Stimulated activated CD4-positive, alpha-beta T cell treated with anti-CD3 and anti-CD28 coated beads, Interleukin-15, amount 100 ng/mL, for 48 hours (primary cell): ENCODE measurements at places on chromosomes 16 and 17.

DNA sequence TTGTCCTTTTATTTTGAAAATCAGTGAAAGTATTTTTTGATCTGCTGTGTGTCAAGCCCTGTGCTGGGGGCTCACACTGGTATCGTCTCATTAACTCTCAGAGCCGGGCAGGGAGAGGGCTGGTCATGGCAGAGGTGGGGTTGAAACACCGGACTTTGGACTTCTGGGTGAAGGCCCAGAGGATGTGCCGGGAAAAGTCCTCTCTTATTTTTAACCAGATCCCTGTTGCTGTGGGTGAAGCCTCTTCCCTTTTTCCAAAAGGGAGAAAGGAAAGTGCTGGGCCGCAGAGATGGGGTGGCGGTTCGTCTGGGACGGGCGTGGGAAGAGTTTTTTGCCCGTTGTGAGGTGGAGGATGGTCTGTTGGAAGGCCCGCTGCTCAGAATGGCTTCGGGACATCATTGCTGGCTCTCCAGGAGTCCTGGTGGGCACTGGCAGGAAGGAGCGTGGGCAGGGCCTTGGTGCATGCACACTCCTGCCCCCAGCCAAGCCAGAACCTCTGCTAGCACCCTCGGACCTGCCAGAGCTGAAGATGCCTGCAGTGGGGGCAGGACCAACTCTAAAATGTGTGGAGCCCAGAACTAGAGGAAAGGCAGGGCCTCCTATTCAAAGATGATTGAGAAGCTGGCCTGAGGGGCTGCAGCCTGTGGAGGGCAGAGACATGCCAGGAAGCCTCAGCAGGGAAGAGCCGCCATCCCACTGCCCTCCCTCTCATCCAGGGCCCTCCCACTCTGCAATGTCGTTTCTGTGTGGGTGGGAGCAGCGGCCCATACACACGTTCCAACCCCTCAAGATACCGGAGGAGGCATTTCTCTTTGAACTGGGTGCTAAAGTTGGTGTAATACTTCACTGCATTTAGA, 213.2 kb downstream of the CCDC182 start:
- no peak for DNase-seq

GRCh38 chr17:32936186-32936893, 8.4 kb downstream of the TMEM98 start:
- no peak for DNase-seq

DNA sequence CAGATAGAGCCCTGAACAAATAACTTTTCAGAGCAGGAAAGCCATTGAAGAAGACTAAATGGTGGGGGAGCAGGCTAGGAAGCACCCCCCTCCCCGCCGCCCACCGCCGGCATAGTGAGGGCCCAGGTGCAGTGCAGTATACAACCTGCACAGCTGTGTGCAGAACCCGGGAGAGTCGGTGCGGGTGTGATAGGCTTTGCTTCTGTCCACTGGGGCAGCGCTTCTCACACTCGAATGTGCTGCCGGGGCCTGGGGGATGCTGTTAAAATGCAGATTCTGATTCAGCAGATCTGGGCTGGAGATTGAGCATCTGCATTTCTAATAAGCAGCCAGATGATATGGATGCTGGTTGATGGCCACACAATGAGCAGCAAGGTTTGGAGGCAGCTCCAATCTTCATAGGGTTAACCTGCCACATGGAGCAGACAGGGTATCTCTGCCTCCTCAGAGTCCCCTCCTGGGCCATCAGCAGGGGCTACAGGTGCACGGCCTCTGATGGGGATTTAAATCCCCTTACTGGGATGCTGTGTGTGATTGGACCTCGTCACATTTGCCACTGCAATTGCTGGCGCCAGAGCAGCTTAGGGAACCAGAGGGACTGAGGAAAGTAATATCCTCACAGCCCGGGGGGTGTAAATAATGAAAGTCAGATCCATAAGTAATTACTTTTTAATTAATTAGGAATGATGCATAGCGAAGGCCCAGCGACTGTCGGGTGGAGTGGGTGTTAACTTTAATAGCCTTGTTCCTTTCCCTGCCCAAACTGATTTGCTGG, 172.0 kb upstream of the RPL38 start:
- DNase-seq = no peak

DNA sequence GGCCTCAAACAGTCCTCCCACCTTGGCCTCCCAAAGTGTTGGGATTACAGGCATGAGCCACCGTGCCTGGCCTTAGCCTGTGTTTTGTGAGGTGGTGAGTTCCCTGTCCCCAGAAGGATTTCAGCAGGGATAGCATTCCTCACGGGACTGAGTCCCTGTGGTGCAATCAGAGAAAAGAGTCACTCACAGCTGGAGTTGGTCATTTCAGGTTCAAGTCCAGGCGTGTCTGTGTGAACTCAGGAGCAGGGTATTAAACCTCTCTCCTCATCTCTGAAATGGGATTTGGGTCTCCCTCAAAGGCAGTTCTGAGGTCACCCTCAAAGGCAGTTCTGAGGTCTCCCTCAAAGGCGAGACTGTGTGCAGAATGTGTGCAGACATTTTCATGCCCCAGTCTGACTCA, 28.6 kb downstream of the NPTX1 start:
- no peak for DNase-seq

- no peak for DNase-seq
Measured at GRCh38 chr16:57471852-57472664, 9.6 kb downstream of the POLR2C start.

DNA sequence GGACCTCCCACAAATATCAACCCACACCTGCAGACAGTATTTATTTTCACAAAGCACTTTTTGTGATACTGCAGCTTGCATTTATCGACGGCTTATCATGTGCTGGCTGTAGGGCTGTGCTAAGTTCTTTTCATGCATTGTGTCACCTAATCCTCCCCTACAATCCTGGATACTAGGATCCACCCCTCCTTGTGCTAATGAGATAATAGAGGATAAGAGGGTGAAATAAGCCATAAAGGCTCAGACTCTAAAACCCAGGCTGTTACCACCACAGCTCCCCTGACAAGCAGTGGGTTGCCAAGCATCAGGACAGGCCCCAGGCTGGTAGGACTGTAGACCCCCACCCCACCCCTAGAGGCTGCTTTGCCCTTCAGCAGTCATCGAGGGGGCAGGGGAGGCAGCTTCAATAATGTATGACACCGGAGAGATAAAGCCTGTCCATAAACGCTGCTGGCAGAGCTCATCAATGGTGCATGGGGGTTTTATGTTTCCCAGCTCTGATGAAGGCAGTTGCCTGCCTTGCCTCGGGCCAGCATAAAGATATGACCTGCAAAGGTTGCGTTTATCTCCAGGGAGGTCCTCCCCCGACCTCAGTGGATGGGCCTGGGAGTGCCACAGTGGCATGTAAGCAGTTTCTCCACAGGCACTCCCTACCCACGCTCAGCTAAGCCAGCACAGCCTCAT, 73.9 kb upstream of the C16orf82 start:
- DNase-seq = no peak

- DNase-seq = no peak
Measured at GRCh38 chr16:66958857-66959703, 2.0 kb upstream of the CES3 start.

GRCh38 chr17:37239690-37240334, 136.0 kb upstream of the C17orf78 start:
- no peak for DNase-seq

DNA sequence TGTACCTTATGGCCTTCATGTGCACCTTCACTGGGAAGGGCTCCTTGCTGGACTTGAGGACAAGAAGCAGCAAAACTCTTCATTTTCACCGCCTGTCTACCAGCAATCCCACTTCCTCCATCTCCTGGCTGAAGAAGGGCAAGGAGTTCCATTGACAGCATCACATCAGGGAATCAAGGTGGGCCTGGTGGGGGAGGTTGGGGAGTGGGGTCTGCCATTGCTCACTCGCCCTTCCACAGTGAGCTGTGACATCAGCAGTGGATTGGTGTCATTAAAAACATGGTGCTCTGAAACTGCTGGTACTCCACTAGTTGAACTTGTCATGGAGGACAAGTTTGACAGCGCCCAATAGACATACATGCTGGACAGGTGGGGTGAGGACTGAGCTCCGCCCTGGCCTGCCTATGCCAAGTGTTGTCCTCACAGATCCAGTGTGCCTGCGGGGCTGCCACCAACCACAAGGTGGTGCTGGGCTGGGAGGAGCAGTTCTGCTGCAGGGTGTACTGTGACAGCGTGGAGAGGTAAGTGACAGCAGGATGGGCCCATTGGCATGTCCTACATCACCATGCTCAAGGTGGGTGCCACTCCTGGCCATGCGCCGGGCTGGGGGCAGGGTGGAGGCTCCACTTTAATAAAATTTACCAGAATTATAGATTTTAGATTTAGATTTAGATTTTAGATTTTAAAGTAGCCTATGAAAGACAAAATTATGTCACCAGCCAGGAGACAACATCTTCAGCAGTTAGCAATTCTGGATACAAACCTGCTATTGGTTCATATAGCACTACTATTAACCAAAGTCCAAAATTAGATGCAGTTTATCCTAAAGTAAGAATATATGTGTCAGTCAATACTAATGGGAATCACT, 1729.1 kb downstream of the TP53TG3F start:
- DNase-seq = no peak

- DNase-seq = peak; percentile 22
Measured at GRCh38 chr17:55641676-55642081, 81.0 kb downstream of the TMEM100 start.

DNA sequence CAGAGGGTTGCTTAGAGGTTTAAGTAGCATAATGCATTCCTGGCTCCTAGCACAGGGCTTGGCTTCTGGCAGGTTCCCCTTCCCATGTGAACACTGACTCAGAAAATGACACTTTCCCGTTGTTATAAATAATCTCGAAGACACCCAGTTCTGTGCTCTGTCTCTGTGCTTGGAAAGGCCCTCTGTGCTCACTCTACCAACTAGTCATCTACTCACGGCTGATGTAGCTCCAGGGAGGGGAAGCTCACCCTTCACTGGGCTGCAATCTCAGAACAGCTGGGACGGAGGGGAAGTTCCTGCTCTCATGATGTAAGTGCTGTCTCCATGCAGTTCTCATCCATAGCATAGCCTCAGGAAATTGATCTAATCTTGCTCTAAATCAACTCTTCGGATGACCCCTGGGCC, 230.5 kb upstream of the ASIC2 start:
- no peak for DNase-seq

- no peak for DNase-seq
Measured at GRCh38 chr16:19479302-19479721, 42.6 kb downstream of the GDE1 start.

DNA sequence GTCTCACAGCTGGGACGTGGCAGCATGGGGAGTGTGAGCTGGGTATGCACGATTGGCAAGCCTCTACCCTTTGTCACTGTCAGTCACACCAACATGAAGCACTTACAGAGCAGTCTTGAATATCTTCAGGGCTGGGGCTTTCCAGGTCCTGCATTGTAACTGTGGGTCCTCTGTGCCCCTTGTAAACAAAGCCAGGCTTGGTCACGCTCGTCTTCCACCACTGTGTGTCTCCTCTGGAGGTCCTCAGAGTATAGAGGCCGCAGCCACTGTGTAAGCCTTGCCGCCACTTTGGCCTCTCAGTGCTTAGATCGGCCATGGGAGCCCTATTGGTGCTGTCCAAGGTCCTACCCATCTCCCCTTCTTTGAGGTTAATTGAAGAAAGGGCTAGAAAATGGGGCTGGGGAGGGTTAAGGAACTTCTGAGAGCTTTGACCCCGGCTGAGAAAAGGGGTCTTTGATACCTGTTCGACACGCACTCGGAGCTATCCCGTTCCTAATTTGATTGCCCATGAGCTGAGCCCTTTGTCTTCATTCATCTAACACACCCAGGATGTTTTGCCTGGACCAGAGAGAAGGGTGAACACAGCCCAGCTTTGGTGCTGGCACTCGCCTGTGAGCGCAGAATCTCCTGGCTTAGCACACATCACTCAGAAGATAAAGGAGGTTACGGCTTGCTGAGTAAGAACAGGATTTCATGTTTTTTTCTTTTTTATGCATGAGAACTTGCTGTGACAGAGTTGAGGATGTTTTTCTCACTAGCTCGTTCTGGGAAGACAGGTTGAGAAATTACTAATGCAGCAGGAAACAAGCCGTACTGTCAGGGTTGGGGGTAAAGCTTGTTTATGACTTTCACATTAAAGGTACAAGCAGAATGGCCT, 267.9 kb downstream of the CPPED1 start:
- peak; percentile 52 for DNase-seq

GRCh38 chr16:75311383-75311938, 60.0 kb upstream of the BCAR1 start:
- DNase-seq = no peak

DNA sequence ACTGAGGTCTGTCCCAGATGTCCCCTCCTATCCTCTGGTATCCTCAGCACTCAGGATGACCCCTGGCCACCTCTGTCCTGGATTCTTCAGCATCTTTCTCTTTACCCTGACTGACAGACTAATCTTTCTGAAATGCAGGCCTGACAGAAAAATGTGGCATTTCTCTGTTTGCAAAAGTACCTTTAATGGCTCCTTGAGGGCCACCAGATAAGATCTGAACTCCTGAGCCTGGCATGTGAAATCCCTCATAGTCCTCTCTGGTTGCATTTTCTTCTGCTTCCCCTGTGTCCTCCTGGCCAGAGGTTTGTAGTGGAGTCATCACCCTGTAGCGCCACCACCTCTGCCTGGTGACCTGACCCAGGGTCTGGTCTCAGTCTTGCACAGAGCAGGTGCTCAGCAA, 2.0 kb upstream of the ELMO3 start:
- no peak for DNase-seq

DNA sequence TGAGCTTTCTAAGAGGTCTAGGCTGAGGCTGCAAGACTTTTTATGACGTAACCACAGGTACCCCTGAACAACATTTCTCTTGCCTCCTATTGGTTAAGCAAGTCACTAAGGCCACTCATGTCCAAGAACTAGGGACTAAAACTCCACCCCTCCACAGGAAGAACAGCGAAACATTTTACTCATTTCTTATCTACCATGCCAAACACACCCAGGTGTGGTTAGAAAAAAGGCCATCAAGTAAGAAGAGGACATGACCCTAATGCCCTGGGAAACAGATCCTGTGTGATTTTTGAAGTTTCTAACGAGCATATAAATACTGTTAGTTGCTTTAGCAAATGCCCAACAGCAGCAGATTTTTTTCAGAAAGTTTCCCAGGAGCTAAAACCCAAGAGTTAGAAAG, 282.4 kb upstream of the DYNLRB2 start:
- no peak for DNase-seq

DNA sequence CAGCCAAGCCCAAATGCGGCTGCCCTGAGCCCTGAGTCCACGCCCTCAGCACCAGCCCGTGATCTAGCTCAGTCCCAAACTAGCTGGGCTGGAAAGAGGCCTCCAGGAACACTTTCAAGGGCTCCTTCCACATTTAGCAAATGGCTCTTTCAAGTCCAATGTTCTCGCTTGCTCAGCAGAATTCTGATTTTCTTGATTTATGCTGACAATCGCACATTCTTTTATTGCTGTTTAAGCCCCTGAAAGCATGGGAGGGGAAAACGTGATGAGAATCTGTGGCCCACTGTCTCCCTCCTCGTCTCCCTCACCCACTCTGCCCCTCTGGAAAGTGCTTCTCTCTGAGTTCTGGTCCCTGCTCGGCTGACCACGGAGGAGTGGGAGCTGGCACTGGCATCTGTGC, 293.8 kb downstream of the FOXL1 start:
- no peak for DNase-seq
